ENCODE measurements at places on chromosomes 4 and X.

DNA sequence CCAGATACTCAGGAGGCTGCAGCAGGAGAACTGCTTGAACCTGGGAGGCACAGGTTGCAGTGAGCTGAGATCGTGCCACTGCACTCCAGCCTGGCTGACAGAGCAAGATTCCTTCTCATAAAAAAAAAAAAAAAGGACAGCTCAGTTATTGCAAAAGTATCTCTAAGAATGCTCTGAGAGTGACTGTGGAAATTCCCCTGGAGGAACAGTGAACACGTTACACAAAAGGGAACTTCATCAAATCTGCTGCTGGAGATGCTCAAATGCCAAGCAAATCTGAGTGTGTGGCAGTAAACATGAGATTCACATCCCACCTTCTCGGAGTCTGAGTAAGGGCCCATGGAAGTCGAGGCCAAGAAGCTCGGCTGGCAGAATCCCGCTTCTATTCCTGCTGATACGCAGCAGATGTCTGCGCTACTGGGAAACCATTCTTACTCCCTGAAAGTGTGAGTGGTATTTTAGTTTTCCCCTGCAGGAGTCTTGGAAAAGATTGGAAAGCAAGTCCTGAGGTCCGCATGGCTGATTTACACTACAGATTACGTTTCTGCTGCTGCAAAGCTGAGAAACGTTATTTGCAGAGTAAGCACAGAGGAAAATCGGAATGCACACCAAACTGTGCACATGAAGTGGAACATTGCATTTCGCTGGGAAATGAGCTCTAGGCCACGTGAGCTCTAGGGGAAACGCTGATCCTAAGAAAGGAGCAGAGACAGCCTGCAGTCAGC lies 162.9 kb downstream of the NSUN7 start:
- no peak for DNase-seq

DNA sequence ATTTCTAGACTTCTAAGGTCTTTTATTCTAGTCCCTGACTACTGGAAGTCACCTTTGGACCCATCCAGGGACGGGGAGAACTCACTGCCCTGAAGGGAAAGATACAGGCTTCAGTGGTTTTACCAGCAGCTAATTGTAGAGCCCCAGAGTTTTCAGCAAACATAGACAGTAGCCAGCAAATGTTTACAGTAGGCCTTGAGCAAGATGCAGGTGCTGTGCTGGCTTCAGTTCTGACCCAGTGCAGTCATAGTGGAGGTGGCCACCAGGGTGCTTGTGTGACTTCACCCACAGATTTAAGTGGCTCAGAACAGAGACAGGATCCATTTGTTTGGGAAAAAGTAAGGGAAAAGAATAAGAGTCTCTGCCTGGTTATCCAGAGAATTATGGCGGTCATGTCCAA lies 384.4 kb upstream of the AR start:
- no peak for DNase-seq

DNA sequence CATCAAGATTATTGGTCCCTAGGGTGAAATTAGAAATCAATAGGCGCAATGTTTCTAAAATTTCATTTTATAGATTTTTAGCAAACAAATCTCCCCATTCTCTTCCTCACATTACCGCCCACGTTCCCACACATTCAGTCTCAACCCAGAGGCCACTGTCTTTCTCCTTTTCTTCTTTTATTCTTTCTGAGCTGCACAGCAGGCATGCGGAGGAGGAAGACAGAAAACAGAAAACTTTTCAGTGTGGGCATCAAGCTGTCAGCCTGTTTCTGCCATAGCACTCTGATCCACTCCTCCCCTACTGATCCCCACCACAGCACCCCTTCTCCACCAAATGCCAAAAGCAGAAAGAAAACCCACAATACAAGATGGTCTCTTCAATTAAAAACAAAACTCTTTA lies 94.8 kb upstream of the ADAMTS3 start:
- no peak for DNase-seq

GRCh38 chr4:144801731-144802130 lies 155.8 kb downstream of the HHIP start:
- no peak for DNase-seq

- DNase-seq = no peak
These were observed 34.6 kb upstream of the WFS1 start for GRCh38 chr4:6235012-6235411.

DNA sequence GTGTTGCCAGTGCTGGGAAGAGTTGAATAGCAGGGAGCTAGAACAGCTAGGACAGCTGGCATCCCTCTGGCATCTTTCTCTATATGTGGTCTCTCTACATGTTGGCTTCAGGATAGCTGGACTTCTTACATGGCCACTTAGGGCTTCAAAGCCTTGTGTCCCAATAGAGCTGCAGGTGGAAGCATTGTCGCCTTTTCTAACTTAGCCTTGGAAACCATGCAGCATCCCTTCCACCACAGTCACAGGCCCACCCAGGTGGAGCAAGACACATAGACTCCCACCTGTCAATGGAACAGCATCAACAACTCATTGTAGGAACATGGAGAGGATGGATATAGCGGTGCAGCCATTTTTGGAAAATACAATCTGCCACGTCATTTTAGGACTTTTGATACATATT lies 149.0 kb downstream of the AASDH start:
- no peak for DNase-seq

- DNase-seq = no peak
These were observed 8.0 kb downstream of the GASK1B start for GRCh38 chr4:158164768-158165213.

DNA sequence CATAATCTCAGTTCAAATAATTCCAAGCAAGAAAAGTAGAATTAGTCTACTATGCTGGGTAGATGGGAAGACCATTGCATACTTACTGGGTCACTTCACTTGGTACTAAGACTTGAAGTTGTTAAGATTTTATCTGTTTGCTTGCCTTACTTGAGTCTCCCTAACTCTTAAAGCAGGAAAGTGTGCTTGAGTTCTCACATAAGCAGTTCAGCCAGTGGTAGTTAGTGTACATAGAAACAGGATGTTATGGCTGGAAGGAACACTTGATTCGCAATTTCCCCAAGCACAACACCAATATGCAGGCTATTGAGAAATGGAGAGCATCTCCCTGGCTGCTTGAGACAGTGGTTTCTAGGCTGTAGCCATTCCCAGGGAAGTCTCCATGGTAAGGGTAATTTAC lies 176.1 kb downstream of the MSL3 start:
- DNase-seq = no peak

DNA sequence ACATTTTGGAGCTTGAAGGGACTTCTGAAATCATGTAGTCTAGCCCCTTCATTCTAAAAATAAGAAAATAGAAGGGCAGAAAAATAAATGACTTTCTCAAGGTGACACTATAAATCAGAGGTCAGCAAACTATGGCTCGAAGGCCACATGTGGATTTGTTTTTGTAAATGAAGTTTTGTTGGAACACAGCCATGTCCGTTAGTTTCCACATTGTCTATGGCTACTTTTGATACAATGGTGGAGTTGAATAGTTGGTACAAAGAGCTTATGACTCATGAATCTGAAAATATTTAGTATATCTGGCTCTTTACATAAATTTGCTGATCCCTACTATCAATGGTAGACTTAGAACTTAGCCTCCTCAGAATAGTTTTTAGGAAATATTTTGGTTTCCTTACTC lies 302.4 kb upstream of the PRPS2 start:
- DNase-seq = no peak

DNA sequence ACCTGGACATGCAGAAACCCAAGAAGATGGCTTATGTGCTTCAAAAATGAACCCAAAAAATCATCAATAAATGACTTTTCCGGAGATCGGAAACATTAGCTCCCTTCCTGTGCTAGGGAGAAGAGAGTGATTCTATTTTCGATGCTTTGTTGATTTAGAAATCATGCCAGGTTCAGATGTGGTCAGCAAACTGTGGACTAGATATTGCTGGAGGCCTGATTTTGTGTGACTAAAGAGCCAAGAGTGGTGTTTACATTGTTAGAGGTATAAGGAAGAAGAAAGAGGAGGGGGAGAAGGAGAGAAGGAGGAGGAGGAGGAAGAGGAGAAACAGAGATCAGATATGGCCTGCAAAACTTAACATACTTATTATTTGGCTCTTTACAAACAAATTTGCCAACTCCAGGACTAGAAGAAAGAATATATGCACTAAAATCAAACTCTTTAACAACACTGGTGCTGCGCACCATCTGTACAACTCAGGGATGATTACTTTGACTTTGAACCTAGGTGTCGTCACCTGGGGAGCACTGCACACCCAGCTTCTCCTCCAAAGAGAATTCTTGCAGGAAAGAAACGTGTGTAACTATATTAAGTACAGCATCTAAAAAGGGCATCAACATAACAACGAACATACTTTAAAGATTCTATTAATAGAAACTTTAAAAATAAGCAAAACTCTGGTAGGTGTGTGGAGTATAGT lies 664.9 kb upstream of the LCORL start:
- DNase-seq = no peak

DNA sequence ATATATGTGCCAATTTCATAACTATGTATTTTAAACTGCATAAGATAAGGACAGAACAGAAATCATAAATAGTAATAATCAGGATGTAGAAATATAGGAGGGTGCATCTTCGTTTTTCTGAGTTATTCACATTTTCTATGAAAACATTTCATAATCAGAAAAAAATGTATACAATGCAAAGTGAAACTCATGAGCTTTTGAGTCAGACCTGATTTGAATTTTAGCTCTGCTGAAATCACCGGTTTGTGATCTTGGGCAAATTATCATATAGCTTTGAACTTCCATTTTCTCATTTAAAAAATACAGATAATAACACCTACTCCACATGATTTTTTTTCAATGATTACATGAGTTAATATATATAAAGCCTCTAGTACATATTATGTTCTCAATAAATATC lies 106.9 kb downstream of the KDR start:
- DNase-seq = no peak

GRCh38 chr4:827209-828081 lies 1.5 kb upstream of the CPLX1 start:
- DNase-seq = no peak

- DNase-seq = no peak
These were observed 160.0 kb downstream of the SPCS3 start for GRCh38 chr4:176479767-176480166.

DNA sequence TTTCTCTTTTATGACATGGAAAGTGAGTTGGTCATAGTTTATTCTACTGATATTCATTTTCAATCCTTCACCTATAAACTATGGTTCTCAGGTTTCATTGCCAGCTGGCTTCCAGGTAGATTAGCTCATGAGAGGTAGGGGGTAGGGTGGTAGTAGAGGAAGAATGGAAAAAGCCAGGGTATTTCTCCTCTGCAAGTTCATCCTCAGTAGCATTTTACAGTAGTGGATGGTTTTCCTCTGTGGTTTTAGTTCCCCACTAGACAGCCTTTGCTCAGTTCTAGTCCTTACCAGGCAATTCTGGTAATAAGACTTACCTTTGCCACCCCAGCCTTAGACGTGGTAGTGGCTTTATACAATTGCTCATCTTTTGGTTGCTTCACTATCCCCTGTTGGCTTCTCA lies 8.9 kb upstream of the NAA11 start:
- no peak for DNase-seq

DNA sequence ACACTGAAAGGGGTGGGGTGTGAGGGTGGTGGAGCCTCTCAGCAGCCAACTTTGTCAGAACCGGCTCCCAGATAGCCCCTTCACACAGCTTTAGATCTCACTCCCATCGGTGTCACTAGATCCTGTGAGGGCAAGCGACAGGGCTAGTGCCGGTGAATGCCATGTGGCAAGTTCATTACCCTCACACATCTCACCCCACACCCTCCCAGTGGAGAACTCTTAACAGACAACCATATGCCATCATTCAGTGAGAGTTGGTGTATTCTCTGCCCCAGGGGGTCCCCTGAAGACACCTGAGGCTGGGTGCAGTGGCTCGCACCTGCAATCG lies 15.3 kb downstream of the SEPTIN6 start:
- DNase-seq = no peak

DNA sequence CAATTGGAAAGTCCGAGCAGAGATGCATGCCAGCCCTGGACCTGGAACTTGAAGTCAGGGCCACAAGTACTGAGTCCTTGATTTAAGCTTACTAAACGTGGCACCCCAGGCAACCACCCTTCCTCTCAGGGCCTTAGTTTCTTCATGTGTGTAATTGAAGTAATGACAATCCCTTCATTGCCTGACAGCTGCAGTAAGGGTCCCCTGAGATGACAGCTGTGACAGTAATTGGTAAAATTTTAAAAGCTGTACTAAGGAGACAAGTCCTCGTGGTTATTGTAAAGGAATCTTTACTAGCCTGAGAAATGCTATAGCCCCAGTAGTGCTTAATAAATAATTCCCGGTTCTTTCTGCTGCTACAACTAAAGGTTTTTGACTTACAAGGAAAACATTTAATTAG lies 175.1 kb upstream of the RADX start:
- DNase-seq = no peak

GRCh38 chr4:156945532-156945931 lies 26.1 kb downstream of the PDGFC start:
- no peak for DNase-seq

DNA sequence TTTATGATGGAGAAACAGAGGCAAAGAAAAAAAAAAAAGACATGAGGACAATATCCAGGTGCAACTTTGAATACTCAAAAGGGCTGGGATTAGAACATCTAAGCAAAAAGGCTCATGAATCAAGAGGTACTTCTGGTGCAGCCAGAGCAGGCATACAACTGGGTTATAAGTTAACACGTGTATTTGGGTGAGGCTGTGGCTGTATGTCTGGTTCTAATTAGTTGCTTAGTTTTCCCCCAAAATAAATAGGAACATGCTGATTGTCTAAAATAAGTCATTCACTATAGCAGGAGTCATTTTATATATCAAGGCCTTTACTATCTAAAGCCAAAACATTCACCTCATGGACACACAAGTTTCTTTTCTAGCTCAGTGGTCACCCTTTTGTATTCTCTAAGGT lies 20.2 kb downstream of the NHS start:
- no peak for DNase-seq

DNA sequence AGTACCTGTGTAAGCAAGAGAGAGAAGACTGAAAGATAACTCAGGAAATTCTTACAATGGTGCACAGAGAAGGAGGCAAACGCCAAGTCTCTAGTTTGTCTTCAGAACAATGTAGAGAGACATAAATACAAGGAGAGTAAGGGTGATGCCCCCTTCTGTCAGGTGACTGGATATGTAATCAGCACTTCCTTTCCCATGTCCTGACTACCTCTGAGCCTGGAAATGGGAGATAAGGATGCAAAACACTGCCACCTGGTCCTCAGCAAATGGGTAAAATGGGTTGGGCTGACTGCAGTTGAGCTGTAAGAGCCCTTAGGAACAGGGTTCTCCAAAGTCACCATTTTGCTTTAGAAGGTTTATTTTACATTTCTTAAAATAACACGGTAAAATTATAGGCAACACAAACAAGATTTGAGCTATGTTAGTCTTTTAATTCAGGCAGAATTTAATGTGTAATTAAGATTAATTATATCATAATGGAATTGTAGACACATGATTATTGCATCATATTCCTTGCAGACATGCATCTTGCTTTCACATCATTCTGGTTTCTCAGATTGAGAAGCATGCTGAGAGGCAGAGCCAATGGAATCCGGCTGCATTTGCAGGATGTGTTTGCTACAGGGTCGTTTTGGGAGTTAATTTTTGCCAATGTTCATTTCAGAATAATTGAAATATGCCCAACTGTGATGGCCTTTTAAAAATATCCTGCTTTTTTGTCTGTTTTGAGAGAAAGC lies 37.2 kb upstream of the ARX start:
- no peak for DNase-seq

Measured in activated T-helper 2 cell treated with anti-CD3 and anti-CD28 coated beads, Interferon-gamma antibody, Interleukin-2, Interleukin-4, amounts not matched to agents 10 μg/mL and 5 μg/mL and 100 μg/mL, durations not matched to agents 14 hours and 24 hours and 36 hours (primary cell).